ENCODE measurements at places on chromosomes 1 and 21.

GRCh38 chr21:33022489-33022827, 3.3 kb upstream of the OLIG2 start:
- DNase-seq = no peak

GRCh38 chr1:209497729-209498128, 85.8 kb upstream of the CAMK1G start:
- DNase-seq = no peak

DNA sequence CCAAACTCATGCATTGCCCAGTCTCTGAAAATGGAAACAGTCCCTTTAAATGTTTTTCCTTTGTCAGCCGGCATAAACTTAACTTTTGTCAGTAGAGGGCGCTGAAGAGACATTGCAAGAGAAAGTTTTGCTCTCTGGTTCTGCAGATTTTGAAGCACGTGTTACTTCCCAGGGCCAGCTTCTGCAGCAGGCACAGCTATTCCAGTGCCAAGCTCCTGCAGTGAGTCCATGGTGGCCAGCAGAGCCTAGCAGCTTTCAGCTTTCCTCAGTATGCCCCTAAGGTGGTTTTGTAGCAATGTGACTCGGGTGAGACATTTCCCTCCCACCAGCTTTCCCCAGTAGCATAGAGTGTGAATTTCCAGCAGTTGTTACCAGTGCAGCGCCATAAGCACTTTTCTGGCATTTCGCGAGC, 2.6 kb upstream of the IFI44L start:
- peak; percentile 96 for DNase-seq

GRCh38 chr21:29219165-29219770, 79.5 kb upstream of the BACH1 start:
- DNase-seq = peak; percentile 93
